ENCODE measurements at places on chromosomes 12 and 14.

DNA sequence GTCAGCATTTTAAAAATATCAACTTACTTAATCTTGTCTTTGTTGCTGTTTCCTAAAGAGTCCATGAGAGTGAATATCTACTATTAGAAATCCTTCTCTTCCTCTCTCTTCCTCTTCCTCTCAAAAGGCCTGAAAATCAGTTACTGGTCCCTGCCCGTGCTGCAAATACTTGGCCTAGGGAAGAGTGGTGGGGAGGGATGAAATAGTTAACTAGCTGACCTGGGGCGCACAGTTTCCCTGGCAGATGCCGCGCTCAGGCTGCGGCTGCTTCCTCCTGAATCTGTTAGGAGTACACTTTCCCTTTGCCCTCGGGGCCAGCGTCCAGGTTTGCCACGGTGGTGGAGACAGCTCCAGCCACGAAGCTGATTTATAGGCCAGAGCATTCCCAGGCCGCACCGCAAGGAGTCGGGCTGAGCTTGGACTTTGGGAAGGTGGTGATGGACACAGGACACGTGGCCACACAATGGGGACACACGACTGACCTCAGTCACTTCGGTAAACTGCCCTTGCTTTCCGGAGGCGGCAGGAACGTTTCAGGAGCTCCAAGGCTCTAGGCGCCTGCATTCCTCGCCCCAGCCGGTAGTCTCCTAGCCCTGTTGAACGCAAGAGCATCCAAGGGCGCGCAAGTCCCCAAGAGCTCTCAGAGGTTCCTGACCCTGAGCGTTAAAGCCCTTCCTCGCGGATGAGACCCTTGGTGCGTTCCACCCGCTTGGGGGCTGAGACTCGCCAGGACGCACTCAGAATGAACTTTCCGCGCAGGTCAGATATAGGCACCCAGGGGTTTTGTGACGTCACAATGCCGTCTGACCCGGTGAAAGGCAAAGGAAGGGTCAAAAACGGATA lies 7.1 kb upstream of the ASCL1 start:
- no peak overlapping the region for H3K4me3 ChIP-seq
- peaks cover 20% of the 10 kb centered on the region for H3K4me1 ChIP-seq
- peak; percentile 65 for DNase-seq
- peaks cover 13% of the 10 kb centered on the region for H3K27me3 ChIP-seq
- no peak overlapping the region for H3K27ac ChIP-seq
- no peaks in the 10 kb centered on the region for H3K36me3 ChIP-seq

DNA sequence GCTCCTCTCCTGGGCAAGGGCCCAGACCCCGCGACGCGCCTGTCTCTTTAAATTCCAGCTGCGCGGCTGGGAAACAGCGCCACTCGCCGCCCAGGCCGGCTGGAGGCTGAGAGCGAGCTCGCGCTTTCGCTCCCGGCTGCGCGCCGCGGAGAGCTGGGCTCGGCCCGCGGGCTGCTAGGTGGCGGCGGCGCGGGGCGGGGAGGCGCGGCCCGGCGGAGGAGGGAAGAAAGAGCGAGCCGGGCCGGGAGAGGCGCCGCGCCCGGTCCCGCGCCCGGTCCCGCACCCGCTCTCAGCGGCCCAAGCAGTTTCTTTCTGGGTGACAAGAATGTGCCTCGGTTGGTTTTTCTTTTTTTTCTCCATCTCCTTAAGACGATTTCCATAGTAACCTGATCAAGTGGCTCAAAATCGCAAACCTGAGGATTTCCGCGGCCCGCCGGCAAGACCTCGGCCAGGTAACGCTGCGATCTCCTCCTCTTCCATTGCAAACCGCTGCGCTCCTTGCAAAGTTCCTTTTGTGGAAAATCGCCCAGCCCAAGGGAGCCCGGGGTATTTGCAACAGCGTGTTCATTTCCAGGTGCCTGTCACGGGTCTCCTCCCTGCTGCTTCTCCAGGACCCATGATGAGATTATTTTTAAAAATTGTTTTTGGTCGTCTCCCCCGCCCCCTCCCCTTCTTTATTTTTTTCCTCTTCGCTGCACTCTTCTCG lies 259.5 kb upstream of the E2F7 start:
- H3K4me1 ChIP-seq = peaks cover 4% of the 10 kb centered on the region
- DNase-seq = peak; percentile 33
- H3K27me3 ChIP-seq = peaks cover 23% of the 10 kb centered on the region
- H3K4me3 ChIP-seq = peak overlapping the region; percentile 45
- H3K36me3 ChIP-seq = no peaks in the 10 kb centered on the region

DNA sequence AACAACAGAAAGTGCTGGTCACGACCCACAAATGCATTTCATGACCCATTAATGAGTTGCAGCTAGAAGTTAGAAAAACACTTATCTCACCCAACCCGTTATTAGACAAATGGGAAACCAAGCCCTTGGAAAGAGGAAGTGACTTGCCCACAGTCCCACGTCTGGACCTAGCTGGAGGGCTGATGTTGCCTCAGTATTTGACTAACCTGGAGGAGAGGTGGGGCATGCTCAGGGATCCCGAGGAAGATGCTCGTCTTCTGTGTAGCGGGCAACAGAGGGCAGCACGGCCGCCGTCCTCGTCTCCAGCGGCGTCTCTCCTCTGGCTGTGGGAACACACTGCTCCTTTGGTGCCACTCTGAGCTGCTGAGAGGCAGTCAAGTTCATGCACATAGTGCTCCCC lies 12.7 kb downstream of the CCND2 start:
- DNase-seq = no peak
- no peaks in the 10 kb centered on the region for H3K36me3 ChIP-seq
- H3K27me3 ChIP-seq = peaks cover 63% of the 10 kb centered on the region
- H3K4me3 ChIP-seq = no peak overlapping the region

GRCh38 chr12:2165927-2166326 lies 113.1 kb downstream of the CACNA1C start:
- no peak overlapping the region for H3K4me3 ChIP-seq
- H3K27ac ChIP-seq = no peak overlapping the region
- DNase-seq = no peak
- H3K36me3 ChIP-seq = no peaks in the 10 kb centered on the region
- H3K27me3 ChIP-seq = peaks cover 7% of the 10 kb centered on the region

DNA sequence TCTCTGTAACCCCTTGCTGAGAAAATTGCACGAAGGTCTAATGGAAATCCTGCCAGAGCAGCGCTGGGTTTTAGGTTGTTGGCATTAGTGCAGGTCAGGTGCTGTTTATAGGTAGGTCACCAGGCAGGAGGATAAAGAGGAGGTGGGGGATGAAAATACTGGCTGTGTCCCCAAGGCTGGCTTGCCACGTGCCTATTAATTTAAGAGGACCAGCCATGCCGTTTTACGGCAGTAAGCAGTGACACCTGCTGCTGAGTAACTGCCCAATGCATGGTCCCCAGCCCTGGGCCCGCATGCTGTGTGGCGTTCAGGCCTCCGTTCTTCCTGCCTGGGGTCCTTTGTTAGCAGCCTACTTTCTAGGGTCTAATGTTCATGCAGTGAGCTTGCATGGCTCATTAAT lies 67.2 kb downstream of the WDR20 start:
- no peaks in the 10 kb centered on the region for H3K27me3 ChIP-seq
- no peak overlapping the region for H3K27ac ChIP-seq
- H3K4me1 ChIP-seq = no peaks in the 10 kb centered on the region
- no peak overlapping the region for H3K4me3 ChIP-seq
- H3K36me3 ChIP-seq = peaks cover 21% of the 10 kb centered on the region

DNA sequence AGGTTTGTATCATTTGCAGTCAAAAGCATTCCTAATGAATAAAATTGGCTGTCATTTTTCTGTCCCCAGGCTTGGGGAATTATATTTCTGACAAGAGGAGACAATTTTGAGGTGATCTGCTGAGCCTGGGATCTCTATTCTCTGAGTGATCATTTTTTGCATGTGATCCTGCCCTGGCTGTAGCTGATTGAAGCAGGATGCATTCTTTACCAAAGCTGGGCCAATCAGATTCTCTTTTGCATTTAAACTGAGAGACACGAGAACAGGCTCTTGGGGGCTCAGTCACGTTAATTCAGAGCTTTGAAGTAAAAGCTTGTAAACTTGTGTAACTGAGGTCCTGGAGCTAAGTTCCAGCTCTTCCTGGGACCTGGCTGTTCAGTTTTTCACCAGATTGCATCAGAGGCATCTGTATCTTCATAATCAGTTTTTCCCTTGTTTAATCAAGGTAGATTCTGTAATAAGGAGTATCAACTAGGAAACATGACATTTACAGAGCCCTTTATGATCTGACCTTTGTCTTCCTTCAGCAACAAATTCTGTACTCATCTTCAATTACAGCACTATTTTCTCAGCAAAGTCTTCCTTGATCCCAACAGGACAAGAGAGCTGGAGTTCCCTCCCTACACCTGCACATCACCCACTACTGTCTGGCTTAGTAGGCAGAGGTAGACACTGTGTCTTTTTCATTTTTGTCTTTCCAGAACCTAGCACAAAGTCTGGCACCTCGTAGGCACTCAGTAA lies 35.0 kb upstream of the MANSC4 start:
- DNase-seq = no peak
- no peaks in the 10 kb centered on the region for H3K36me3 ChIP-seq
- peaks cover 50% of the 10 kb centered on the region for H3K4me1 ChIP-seq
- no peak overlapping the region for H3K27ac ChIP-seq
- no peak overlapping the region for H3K4me3 ChIP-seq

Data from HepG2 (cell line).